Stimulated activated CD8-positive, alpha-beta memory T cell treated with anti-CD3 and anti-CD28 coated beads, Interleukin-15, amount 100 ng/mL, for 4 hours (primary cell): ENCODE measurements at places on chromosomes 4 and X.
A peak's percentile ranks its signal among the peaks of the same experiment; 100 is the strongest.

- no peak for DNase-seq
Measured at GRCh38 chr4:6331018-6331417, 61.4 kb downstream of the WFS1 start.

DNA sequence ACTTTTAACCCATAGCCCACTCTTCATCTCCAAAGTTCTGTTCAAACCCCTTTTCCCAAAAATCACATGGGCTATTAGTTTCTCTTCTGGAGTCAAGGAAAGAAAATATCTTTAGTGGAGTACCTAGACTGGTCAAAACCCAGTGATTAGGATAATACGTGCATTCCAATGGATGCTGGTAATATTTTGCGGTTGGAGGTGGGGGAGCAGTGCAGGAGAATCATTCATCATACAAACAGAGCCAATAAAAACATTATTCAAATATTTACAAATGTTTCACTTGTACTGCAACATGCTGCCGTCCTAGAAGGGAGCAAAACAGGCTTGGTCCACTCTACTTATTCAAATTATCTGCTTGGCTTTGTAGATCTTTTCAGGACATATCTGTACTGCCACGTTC lies 57.2 kb upstream of the RAB9B start:
- DNase-seq = no peak

- DNase-seq = no peak
Measured at GRCh38 chrX:75131973-75132627, 24.0 kb downstream of the ABCB7 start.

- DNase-seq = no peak
Measured at GRCh38 chr4:10554121-10554520, 96.9 kb upstream of the ZNF518B start.

DNA sequence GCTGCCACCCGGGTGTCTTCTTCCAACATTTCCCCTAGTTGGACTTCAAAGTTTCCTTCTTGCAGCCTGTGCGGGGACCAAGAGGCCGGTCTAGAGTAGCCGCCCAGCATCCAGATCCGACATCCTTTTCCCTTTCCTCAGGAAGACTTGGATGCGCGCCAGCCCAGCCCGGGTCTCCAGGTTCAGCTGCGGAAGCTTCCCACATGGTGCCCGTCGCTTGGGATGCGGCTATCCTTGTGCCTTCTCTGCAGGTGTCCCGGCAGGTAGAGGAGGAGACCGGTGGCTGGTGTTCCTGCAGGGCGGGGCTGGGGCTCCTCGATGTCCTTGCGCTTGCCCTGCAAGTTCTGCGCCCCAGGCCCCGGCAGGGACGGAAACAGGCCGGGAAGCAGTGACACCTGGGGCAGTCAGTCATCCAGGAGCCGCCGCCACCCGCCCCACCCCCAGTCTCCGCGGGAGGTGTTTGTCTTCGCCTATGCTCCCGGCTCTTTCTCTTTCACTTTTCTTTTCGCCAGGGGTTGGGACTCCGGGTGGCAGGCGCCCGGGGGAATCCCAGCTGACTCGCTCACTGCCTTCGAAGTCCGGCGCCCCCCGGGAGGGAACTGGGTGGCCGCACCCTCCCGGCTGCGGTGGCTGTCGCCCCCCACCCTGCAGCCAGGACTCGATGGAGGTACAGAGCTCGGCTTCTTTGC lies at the start of gene IL15:
IL15 (plus strand) TSS at position 502 of the 689 bp plus-strand sequence. CDS start 82,882 bp downstream, outside the sequence.
- DNase-seq = peak; percentile 44

GRCh38 chrX:357693-358471 lies 28.8 kb downstream of the PPP2R3B start:
- DNase-seq = peak; percentile 13

DNA sequence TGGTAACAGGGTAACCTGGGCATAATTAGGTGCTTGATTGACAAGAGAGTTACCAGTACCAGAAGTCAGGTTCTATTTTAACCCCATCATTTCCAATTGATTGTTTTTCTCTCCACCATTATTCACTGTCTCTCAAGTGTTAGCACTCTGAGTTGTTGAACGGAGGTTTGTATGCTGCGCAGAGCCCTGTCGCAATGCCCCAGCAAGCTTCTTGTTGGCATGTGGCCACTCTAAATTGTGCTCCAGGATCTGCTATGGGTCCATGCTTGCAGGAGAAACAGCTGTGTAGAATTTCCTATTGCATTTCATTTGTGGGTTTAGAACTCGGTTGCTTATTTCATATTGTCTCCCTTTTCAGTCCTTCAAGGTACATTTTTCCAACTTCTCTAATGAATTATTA lies 98.2 kb downstream of the KLHL8 start:
- DNase-seq = no peak

DNA sequence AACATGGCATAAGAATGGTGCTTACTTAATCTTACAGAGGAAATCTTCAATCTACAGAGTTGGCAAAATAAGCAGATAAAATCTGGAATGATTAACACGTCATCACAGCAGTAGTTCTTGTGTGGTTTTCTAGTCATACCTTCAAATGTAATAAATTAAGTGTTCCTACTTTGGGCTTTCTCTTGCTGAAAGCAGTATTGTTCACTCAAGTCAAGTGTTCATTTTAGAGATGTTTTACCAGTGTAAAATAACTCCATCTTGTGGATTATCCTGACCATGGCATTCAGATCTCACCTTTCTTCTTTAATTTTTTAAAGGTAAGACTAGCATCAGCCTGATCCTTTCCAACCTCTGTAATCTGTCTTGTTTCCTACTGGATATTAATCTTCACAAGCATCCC lies 72.9 kb downstream of the ADAMTS3 start:
- DNase-seq = no peak

GRCh38 chr4:10050721-10051120 lies 29.4 kb upstream of the SLC2A9 start:
- no peak for DNase-seq

DNA sequence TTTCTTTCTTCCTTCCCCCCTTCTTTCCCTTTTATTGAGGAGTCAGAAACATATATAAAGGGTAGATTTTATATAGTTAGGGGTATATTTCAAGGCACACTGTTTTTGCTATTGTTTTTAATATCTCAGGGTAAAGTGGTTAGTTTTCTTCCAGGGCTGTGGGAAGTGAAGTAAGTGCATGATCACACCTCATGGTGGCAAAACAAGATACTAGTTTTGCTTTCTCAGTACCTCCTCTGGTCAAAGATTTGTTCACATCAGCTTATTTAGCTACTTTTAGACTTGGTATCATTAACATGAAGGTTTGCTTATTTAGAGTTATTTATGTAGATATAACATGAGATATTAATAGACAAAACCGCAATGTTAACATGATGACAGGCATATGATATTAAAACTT lies 21.8 kb downstream of the ADAM29 start:
- DNase-seq = no peak
